CD8-positive, alpha-beta memory T cell (primary cell): ENCODE measurements at places on chromosomes 3 and 15. TPM values are rescaled to one million over a fixed set of nuclear protein-coding genes. Genes with fewer than 3 reads are reported as not detected.

- H3K27ac ChIP-seq: no peak overlapping the region
- H3K27me3 ChIP-seq: no peaks in the 10 kb centered on the region
- peak; percentile 33 for DNase-seq
- H3K36me3 ChIP-seq: no peaks in the 10 kb centered on the region
- peaks cover 7% of the 10 kb centered on the region for H3K4me1 ChIP-seq
Observed at GRCh38 chr15:45179221-45179985, 8.4 kb downstream of the SHF start.

Gene PRSS50
- 0.13 TPM for polyA plus RNA-seq

DNA sequence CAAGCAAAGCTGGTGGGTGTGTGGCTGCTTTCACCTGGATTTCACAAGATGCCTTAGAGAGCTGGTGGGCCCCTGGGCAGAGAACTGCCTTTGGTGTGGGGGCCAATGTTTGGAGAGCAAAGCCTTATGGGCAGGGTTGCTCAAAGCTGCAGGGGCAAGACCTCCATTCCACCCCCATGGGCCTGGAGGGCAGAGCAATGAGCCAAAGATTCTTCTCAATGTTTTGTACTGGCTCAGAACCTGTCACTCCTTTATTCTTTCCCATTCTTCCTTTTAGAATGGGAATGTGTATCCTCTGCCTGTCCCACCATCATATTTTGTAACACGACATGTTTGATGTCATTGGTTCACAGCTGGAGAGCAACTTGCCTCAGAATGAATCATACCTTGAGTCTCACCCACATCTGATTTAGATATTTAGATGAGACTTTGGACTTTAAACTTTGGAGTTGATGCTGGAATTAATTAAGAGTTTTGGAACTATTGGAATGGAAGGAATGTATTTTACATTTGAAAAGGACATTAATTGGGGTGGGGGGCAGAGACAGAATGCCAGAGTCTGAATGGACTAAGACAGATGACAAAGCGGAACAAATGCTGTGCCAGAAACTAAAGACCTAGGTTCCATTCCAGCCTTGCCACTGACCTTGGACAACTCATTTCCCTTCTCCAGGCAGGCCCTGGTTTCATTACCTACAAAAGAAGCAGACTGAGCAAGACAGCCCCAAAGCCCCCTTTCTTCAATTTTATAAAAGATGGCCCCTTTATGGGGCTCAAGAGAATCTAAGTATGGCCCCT, 72.9 kb downstream of the DAPK2 start:
- no peak for DNase-seq
- peaks cover 29% of the 10 kb centered on the region for H3K4me1 ChIP-seq
- H3K27ac ChIP-seq: no peak overlapping the region
- H3K36me3 ChIP-seq: no peaks in the 10 kb centered on the region
- H3K27me3 ChIP-seq: no peaks in the 10 kb centered on the region

DNA sequence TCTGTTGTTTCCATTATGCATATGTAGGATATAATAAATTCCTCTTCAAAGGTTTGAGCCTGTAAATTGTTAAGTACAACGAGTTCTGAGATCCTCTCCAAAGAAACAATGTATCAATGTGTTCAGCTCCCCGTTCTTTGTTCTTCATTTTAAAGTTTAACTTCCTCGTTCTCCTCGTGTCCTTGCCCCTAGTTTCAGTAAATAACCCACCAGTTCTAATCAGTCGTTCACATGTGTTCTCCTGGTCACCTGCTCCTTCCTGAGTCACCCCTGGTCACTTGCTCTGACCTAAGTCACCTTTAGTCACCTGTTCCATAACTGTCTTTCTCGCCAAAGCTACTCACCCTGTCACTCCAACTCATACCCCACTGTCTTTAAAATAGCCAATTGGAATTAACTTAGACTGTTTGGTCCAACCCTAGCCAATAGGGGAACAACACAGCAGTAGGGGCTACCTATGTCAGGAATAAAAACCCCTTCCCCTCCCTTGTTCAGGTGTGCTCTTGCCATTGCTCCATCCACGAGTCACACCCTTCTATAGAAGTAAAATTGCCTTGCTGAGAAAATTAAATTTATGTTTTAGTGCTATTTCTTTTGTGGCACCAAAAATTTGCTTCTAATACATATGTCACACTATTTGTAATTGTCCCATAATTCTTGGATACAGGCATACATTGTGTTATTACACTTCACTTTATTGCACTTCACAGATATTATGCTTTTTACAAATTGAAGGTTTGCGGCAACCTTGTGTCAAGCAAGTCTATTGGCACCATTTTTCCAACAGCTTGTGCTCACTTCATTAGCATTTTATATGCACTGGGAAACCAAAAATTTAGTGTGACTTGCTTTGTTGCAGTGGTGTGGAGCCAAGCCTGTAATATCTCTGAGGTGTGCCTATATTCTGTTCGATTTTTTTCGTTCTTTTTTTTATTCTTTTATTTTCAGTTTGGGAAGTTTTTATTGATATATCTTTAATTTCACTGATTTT, 15.3 kb upstream of the MCF2L2 start:
- no peak for DNase-seq
- no peak overlapping the region for H3K27ac ChIP-seq
- H3K27me3 ChIP-seq: no peaks in the 10 kb centered on the region
- H3K36me3 ChIP-seq: no peaks in the 10 kb centered on the region

Gene NME9
- 0.44 TPM for polyA plus RNA-seq

Gene ISLR
- polyA plus RNA-seq: not detected
